Motor neuron (in vitro differentiated cells): ENCODE measurements at places on chromosomes 1 and 21. TPM values are rescaled to one million over a fixed set of nuclear protein-coding genes. Genes with fewer than 3 reads are reported as not detected.

Gene VAV3
- 13.0 and 13.2 TPM in 2 replicates for total RNA-seq

Gene MMEL1
- 1.1 and 3.0 TPM in 2 replicates for total RNA-seq

Gene C1orf146
- not detected in 2 replicates for total RNA-seq

Gene RAB7B
- total RNA-seq = 3.3 and 3.4 TPM in 2 replicates

Gene TNFRSF1B
- total RNA-seq = 1.1 and 1.7 TPM in 2 replicates

Gene GUCA2B
- total RNA-seq = not detected in 2 replicates

Gene CFAP45
- 30.7 and 31.9 TPM in 2 replicates for total RNA-seq

Gene DENND2C
- total RNA-seq = 0.85 and 0.87 TPM in 2 replicates

Gene OR2T2
- total RNA-seq = 0.19 TPM in 1 of 2 replicates, not detected in the other

Gene FCN3
- not detected in 2 replicates for total RNA-seq

Gene GPX7
- 6.1 and 6.8 TPM in 2 replicates for total RNA-seq

Gene RHBG
- total RNA-seq = 0.44 TPM in 1 of 2 replicates, not detected in the other

Gene LAMB3
- 0.41 and 0.52 TPM in 2 replicates for total RNA-seq

Gene GJB3
- 0.14 and 0.15 TPM in 2 replicates for total RNA-seq

Gene OR10K2
- 0.31 TPM in 1 of 2 replicates, not detected in the other for total RNA-seq

Gene KCND3
- 1.0 and 1.3 TPM in 2 replicates for total RNA-seq

Gene DNAI4
- total RNA-seq = 6.4 and 11.8 TPM in 2 replicates

Gene ZNF683
- 0.48 and 0.61 TPM in 2 replicates for total RNA-seq

Gene CELSR2
- 74.2 and 74.9 TPM in 2 replicates for total RNA-seq

Gene PLEKHG5
- 8.5 and 10.9 TPM in 2 replicates for total RNA-seq

Gene REN
- 0.25 TPM in 1 of 2 replicates, not detected in the other for total RNA-seq

Gene EVA1C
- 0.43 and 1.0 TPM in 2 replicates for total RNA-seq

Gene NFYC
- total RNA-seq = 49.5 and 56.7 TPM in 2 replicates

Gene FBXO44
- total RNA-seq = 38.5 and 47.1 TPM in 2 replicates

Gene SNRPE
- 196 and 221 TPM in 2 replicates for total RNA-seq

Gene SLC44A5
- not detected in 2 replicates for total RNA-seq

Gene TMEM200B
- 1.8 and 2.7 TPM in 2 replicates for total RNA-seq

Gene LHX4
- total RNA-seq = 26.5 and 28.8 TPM in 2 replicates

Gene NUDT4B
- 0.57 TPM in 1 of 2 replicates, not detected in the other for total RNA-seq

Gene SYDE2
- 10.6 and 11.1 TPM in 2 replicates for total RNA-seq

Gene C1orf216
- total RNA-seq = 17.9 and 22.3 TPM in 2 replicates
